ENCODE measurements at places on chromosomes 7 and 10.

DNA sequence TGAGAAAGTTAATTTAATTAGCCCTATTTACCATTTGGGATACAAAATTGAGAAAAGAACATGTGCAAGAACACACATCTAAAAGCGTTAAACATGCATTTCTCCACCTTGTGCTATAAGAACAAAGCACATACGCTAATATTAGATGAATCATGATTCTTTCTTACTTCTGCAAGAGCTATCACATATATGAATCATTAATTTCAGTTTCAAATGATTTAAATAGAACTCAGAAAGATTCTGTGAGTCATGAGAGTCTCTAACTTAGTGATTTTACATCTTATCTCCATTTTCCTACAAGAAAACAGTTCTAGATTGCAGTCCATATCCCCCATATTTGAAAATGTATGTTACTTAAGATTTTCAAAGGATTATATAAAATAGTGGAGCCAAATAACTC lies 173.9 kb downstream of the RNLS start:
- DNase-seq, result peak; percentile 54

- DNase-seq, result no peak
Measured at GRCh38 chr10:43393606-43394360, 15.2 kb downstream of the HNRNPF start.

GRCh38 chr7:71016401-71016800 lies 115.5 kb upstream of the GALNT17 start:
- DNase-seq, result no peak

GRCh38 chr10:32070645-32071044 lies 14.4 kb upstream of the KIF5B start:
- DNase-seq, result peak; percentile 64

GRCh38 chr10:120424198-120424464 lies 32.9 kb upstream of the PLPP4 start:
- DNase-seq, result no peak

DNA sequence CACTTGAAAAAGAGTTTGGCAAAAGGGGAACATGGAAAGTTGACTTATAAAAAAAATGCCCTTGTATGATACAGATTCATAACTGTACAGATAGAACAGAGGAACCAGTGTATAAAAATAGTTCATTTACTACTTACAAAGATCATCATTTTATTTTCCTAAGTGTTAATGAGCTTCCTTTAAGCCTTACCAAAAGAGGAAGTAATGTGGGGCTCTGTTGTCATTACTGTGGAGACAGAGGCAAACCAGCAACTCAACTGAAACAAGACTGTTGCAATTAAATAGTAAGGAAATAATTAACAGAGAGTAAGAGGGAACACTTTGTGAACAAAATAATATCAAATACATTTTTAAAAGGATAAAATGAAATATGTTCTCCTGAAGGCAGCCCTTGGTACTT lies 526.2 kb upstream of the ADARB2 start:
- DNase-seq, result no peak

DNA sequence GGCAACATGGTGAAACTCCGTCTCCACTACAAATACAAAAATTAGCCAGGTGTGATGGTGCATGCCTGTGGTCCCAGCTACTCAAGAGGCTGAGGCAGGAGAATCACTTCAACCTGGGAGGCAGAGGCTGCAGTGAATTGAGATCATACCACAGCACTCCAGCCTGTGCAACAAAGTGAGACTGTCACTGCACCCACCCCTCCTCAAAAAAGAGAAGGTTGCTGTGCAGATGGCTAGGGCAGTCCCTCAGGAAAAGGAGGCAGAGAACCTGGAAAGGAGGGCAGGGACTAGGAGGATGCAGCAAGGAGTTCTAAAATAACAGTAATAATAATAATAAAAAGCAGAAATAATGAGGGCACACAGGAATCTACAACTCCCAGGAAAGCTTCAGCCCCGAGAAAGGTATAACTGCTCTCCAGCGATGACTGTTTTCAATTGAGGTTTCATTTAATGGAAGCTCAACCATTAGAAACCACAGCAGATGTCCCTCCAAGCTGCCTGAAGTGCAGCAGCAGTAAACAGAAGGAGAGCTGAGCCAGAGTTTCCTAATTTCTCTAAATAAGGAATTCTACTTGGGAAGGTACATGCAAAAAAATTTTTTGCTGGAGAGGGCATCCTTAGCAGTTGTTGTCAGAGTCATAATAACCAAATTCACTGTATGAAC lies 326.5 kb downstream of the GATA3 start:
- DNase-seq, result no peak

DNA sequence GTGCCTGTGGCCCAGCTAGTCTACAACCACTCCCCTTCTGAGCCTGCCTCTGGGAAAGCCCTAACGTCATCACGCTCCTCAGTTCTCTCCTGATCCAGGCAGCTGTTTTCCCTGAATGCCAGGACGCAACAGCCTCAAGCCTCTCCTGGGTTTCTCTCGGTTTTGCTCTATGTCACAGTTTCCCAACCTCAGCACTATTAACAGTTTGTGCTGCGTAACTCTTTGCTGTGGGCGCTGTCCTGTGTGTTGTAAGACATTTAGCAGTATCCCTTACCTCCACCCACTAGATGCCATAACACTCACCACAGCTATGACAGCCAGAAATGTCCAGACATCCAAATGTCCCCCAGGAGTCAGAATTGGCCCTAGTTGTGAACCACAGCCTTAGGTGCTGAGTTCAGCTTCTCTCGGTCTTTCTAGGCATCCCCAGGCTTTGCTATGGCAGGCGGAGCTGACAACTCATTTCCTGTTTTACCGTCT lies 226.3 kb upstream of the NPVF start:
- DNase-seq, result no peak

GRCh38 chr10:124087672-124088634 lies 5.4 kb downstream of the CHST15 start:
- DNase-seq, result peak; percentile 77

All from epithelial cell of esophagus (primary cell).